ENCODE measurements at places on chromosomes 3 and 15.

- DNase-seq, result no peak
Observed at GRCh38 chr15:25418202-25418601, 20.6 kb downstream of the UBE3A start.

DNA sequence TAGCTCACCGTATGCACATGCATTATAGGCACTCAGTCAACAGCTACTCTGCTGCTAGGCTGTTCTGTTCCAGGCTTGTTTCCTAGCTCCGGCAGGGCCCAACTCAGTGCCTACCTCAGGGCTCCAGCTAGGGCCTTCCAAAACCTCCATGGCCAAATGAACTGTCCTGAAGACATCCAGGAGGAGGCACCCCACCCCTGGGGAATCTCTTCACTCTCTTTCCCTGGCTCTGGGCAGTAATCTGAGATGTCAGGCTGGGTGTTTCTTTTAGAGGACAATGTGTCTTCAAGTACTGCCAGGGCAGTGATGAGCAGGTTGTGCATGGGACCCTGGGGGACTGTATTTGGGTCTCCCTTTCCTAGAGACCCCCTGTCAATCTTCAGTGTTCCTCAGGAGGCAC, 38.3 kb upstream of the TPM1 start:
- no peak for DNase-seq

DNA sequence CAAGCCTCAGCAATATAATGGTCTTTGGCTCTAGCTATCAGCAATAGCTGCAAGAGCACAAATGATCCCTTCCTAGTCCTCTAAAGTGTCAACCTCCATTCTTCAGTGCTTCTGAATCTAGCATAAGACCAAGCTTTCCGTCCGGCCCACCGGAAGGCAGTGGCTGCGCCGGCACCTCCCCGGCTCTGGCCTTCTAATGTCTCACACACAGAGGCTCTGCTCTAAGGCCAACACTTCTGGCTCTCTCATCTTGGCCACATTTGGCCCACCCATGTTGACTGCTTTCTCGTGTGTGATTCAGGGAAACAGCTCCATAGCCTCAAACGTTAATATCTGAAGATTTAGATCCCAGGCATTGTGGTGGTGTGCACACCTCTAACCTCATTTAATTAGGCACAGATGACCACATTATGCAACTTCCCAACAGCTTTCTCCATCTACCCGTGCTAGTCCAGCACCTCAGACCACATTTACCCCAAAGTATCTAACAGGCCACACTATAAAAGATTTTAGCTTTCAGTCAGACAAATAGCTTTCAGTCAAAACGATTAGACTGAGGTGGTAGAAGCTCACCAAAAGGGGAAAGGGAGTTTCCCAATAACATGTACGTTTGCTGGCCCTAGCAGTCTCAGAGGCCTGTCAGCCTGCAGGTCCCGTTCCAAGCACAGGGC, 19.3 kb downstream of the SLC51A start:
- DNase-seq, result no peak

GRCh38 chr3:32237670-32238452, 619 bp upstream of the CMTM8 start:
- no peak for DNase-seq

DNA sequence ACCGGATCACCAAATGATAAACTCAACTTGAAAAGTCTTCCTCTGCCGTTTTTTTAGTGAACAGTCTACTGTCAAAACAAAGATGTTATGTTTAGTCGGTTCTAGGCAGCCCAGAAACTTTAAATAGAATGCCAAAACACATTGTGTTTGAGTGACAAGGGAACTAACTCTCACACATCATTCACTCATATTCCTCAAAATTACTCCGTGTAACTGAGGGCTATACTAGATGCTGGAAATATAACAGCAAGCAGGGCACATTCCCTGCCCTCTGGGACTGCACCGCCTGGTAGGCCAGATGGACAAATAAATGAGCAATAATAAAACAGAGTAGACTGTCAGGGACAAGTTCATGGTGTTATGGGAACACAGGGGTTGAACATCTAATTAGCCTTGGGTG, 251.4 kb downstream of the MAGI1 start:
- DNase-seq, result no peak

DNA sequence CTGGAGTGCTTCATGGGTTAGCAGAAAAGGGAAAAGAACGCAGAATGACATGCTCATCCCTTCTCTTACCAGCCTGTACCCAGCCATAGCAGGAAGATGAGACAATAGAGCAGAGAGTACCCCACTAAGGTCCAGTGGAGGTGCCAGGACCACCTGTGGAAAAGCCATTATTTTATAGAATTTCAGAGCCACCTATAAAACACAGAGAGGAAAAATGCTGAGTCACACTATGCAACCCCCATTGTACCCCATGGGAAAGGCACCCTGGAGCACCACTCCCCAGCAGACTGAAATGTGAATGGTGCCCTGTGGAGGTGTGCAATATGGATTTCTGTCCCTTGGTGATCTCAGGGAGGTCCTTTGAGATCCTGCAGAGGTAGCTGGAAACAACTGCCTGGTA, 97.2 kb downstream of the HES1 start:
- DNase-seq, result no peak

DNA sequence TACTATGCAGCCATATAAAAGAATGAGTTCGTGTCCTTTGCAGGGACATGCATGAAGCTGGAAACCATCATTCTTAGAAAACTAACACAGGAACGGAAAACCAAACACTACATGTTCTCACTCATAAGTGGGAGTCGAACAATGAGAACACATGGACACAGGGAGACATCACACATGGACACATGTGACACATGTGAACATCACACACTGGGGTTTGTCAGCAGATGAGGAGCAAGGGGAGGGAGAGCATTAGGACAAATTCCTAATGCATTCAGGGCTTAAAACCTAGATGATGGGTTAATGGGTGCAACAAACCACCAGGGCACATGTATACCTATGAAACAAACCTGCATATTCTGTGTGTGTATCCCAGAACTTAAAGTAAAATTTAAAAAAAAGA, 408.0 kb downstream of the EPHB1 start:
- no peak for DNase-seq

DNA sequence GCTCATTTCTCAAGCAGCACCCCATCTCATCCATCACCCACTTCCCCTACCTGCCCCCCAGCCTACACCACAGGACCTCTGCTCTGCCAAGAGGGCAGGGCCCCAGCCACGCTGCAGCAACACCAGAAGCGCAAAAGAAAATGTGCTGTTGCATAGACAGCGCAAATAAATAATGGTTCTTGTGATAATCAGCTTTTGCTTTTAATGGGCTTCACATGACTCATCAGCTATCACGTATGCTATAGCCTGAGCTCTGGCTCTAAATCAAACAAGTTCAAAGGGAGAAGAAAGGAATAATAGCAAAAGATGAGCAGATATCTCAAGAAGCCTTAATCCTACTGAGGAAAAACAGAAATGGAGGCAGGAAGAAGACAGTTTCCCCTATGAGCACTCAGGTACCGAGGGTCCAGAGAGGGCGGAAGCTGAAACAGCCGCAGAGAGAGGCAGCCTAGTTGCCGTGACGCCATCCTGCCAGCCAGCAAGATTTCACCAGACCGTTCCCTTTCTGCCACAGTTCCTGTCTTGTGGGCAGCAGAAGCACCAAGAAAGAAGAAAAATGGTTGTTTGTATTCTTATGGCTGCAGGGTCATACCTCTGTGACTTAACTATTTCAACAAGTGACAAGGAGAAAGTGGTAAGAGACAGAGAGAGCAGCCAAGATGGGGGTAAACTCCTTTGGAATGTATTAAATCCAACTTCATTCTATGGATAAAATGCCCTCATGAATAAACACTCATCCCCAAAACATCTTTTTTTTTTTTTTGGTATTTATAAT, 22.0 kb downstream of the RAB27A start:
- DNase-seq, result peak; percentile 70

DNA sequence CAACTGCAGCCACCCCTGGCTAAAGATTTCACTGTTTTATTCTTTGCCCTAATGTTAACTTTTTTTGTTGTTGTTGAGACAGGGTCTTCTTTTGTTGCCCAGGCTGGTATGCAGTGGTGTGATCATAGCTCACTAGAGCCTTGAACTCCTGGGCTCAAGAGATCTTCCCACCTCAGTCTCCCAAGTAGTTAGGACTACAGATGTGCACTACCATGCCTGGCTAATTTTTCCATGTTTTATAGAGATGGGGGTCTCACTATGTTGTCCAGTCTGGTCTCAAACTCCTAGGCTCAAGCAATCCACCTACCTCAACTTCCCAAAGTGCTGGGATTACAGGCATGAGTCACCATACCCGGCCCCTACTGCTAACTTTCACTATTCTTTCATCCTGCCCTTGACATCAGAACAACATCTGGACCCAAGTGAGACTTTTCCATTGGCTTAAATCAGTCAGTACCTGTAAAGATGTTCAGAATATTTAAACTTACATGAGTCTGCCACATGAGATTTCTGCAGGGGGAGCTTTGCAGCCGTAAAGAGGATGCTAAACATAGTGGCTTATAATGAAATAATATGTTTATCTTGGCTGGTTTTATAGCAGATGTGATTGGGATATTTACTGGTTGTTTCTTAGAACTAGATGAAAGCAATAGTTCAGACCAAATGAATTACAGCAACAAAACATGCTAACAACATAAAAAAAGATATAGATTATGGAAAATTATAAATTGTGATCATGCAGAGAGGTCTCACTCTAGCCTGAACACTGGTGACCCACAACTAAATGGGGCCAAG, 73.6 kb downstream of the HMG20A start:
- no peak for DNase-seq

GRCh38 chr15:31409171-31409570, 82.5 kb downstream of the KLF13 start:
- no peak for DNase-seq

- DNase-seq, result no peak
Observed at GRCh38 chr15:60411774-60412425, 14.1 kb upstream of the ANXA2 start.

- DNase-seq, result no peak
Observed at GRCh38 chr3:190120269-190121060, at the start of gene P3H2. Gene P3H2, minus strand, starts transcription at chr3:190120897. Its CDS starts 166 bp downstream, at chr3:190120731.

GRCh38 chr3:16061491-16061890, 113.0 kb upstream of the GALNT15 start:
- no peak for DNase-seq

DNA sequence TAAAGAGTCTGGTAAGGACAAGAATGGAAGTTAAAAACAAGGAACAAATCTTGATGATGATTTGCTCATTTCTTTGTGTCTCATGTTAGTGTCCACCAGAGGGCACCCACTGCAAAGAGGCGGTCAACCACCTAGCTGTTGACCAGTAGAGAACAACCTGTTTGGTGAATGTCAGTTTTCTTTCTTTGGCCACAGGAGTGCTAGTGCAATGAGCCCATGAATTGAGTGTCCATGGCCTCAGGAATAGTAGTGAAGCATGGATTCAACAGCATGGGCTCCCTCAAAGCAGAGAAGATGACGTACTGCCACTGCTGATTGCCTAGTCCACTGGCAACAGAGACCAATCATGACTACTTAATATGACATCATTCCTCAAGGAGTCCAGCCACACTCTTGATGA, 10.7 kb upstream of the CNTN6 start:
- DNase-seq, result no peak

- no peak for DNase-seq
Observed at GRCh38 chr15:69530991-69531664, 78.5 kb downstream of the RPLP1 start.

DNA sequence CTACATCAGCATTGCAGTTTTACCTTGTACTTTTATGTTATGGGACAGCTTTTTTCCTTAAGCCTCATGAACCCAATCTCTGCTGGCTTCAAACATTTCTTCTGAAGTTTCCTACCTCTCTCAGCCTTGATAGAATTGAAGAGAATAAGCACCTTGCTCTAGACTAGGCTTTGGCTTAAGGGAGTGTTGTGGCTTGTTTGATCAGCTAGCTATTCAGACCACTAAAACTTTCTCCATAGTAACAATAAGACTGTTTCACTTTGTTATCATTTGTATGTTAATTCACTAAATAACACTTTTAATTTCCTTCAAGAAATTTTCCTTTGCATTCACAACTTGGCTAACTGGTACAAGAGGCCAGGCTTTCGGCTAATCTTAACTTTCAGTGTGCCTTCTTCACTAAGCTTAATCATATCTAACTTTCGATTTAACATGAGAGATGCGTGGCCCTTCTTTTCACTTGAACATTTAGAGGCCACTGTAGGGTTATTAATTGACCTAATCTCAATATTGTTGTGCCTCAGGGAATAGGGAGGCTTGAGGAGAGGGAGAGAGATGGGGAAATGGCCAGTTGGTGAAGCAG, 8.1 kb upstream of the TIGIT start:
- no peak for DNase-seq

- no peak for DNase-seq
Observed at GRCh38 chr3:39907981-39908380, 98.6 kb downstream of the MYRIP start.

GRCh38 chr3:52777959-52778805, 783 bp downstream of the ITIH1 start:
- DNase-seq, result no peak

DNA sequence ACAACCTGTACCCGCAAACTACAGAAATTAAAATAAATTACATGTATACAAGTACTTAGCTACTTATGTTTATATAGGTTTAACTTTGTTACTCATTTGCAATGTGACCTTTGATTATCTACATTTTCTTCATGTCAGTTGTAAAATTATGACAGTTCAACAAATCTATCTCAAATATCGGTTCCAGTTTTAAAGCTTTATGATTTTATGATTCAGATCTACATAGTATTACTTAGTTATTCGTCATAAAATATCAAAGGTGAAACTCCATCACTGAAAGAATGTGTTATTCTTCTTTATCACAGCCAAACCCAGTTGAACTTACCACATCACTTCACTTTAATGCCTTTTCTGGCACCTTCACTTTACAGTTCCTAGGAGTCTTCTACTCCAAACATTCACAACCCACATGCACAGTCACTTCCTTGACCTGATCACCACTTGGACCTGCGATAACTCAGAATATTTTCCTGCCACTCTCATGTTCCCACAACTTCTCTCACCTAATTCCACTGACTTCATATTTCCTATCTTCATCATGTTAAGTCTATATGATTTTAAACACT, 47.2 kb downstream of the SLITRK3 start:
- DNase-seq, result no peak

GRCh38 chr3:190865419-190865818, 2.9 kb upstream of the GMNC start:
- DNase-seq, result no peak

GRCh38 chr15:83458381-83458780, 11.2 kb downstream of the SH3GL3 start:
- DNase-seq, result no peak
